Eye (tissue), 1 donor: ENCODE measurements at places on chromosomes 4 and X.

GRCh38 chr4:26525136-26525770 lies 35.0 kb upstream of the CCKAR start:
- no peak for DNase-seq

- DNase-seq: no peak
Measured at GRCh38 chr4:110532901-110533589, 57.1 kb downstream of the ENPEP start.

DNA sequence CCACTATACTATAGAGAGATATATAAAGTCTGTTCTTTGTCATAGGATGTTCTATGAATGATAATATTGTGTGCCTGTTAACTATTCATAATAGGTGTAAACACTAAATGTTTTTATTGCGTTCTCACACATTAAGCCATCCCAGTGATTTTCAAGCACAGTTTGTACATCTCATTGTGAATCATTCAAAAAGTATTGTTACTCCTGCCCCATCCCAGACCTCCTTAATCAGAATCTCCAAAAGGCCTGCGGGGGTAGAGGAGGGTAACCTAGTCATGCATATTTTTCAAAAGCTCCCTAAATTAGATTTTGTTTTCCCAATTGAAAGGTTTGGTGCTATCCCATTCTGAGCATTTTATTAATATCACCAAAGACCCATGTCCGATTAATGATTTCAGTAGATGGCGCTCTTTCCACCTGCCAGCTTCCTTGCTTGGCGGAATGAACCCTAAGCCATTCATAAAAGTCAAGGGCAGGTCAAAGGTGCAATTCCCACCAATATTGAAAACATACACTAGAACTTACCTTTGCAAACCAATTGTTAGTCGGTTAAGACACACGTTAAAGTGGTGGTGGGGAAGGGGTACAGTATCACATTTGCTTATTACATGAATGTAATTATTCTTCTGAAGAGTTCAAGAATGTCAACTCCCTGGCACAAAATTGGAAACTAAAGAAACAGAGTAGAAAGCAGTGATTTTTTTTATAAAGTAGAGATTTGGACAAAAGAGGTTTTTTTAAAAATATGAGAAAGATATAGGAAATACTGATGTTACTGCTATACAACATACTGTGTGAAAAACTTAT lies 5.8 kb upstream of the TET2 start:
- peak; percentile 62 for DNase-seq

GRCh38 chr4:89751416-89751815 lies 85.5 kb downstream of the SNCA start:
- no peak for DNase-seq

- DNase-seq: no peak
Measured at GRCh38 chr4:10733481-10734062, 49.0 kb upstream of the CLNK start.
